ENCODE measurements at places on chromosomes 6 and 20.
A peak's percentile ranks its signal among the peaks of the same experiment; 100 is the strongest.

DNA sequence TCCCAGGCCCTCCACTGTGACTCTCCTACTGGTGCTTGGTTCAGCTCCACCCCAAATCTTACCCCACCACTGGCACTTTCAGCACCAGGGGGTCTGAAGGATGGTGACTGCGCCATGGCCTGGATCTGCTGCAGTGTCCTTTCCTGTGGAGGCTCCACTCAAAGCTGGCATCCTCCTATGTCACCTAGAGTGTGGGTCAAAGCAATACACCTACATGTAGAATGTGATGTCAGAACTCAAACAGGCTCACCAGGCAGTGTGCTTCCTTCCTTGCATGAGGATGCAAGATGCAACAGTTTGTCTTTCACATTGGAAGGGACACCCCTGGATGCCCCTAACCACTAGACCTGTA lies 32.8 kb upstream of the MICB start:
- DNase-seq = no peak

- no peak for DNase-seq
Observed at GRCh38 chr20:19451231-19451922, 238.9 kb downstream of the SLC24A3 start.

- DNase-seq = no peak
Observed at GRCh38 chr6:70060680-70061079, 194.3 kb downstream of the COL19A1 start.

DNA sequence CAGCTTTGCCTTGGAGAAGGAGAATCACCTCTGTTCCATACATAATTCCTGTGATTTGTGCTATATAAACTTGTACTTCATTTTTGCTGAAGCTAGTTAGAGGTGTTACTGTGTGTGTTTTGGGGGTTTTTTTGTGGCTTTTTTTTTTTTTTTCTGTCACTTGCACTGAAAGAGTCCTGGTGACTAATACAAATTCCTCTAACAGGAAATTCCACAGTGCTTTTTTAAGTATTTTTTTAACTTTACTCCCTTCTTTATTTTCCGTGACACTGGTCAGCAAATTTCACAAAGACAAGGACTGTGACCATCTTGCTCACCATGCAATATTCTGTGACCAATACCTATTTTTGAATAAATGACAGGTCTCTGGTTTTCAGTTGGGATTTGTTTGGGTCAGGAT lies 110.5 kb downstream of the ISM1 start:
- DNase-seq = no peak

DNA sequence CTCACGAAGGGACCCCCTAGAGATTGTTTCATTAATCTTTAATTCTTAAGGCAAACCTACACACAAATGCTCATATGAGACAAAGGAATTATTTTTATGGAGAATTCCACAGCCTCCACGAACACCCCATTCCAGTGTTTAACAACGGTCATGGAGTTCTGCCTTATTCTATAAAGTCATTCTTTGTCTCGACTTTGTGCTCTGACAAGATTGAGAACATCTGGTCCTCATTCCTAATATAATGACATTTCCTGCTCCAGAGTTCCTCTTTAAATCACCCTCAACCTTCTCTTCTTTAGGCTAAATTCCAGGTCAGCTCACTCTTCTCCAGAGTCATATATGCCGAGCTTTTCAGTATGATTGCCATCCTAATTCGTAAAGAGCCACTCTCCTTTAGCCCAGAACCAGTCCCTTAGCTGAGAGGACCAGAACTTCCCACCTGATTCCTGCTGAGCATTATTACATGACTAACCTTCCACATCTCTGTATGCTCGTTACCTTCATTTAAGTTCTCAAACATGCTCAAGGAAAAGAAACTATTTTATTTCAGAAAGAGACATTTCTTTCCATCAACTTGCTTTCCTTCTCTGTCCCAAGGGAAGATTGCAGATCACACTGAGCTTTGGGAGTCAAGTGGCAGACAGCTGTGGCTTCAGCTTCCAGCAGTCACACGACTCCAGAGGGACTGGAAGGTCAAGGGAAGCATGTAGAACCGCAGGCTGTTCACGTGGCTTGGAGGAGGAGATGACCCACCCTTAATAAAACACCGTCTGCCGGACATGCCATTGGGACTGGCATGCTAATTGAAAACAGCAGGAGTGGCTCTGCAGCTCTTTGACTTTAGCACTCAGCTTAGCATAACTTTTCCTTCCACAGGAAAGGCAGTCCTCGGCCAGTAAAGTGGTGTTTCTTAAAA lies 467.1 kb upstream of the HSF2 start:
- DNase-seq = peak; percentile 82

DNA sequence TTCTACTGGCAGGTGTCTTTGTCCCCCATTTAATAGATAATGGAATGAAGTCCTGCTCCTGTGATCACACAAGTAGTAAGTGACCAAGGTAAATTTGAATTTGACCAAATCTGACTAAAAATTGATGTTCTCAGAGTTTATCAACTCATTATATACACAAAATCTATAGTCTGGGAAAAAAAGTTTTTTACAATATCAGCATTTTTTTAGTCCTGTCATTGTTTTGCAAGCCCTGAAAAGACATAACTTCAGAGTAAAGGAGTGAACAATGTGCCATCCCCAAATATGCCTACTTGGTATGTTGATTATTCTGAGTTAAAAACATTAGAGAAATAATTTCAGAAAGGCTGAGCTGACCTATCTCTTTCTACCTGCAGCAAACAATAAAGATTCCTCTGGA lies 114.2 kb downstream of the C6orf58 start:
- no peak for DNase-seq

- no peak for DNase-seq
Observed at GRCh38 chr6:321158-321438, 28.8 kb downstream of the DUSP22 start.

DNA sequence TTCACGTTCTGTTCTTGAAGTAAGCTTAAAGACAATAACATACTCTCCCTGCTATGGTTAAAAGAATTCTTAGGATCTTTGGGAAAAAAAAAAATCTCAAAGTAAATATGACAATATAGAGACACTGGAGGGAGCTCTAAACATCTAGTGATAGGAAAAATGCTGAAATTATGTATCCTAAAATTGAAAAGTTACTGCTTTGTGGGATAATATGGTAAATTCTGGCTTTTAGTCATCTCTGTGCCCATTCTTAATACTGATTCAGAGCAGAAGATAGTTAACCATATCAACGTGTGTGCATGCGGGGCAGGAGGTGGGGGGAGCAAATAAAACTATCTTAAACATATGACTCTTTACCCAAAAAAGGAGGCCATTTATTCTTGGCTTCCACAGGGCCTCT lies 165.4 kb downstream of the GMPR start:
- no peak for DNase-seq

DNA sequence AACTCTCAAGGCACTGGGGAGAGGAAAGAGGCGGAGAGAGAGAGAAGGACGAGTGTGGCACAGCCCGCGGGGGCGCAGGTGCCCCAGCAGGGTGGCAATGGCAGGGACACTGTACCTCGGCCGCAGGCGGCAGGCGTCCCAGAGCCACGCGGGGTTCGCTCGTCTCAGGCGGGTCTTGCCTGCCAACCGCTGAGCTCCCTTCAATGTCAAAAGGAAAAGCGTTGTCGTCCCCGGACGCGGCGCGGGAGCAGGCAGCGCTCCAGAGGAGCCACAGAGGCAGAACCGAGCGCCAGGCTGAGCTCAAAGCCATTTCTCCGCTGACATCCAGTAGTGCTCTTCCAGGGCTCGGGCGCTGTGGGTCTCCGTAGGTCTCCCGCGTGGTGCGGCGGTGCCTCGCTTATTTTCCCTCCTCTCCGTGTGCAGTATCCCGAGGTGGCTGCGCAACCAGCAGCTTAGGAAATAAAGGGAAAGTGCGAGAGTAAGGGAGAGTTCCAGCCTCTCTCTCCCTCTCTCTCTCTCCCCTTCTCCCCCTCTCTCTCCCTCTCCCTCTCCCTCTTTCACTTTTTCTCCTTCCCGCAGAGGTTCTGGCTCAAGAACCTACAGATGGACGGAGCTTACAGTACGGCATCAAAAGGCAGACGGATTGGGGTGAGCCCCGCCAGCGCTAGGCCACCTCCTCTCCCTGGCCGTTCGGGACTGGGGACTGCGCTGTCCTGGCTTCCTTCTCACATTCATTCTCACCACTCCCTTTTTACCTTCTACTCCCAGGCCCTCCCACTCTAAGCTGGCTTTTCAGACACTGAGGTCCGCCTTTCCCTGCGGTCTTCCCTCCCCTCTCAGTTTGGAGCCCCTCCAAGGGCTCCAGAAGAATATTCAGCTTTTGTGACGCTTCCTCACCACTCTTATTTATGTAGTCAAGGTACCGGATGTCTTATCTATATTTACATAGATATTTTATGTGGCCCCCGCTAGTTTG lies at the start of gene LAMA4:
Gene LAMA4, minus strand, starts transcription at position 727 of the 976 bp plus-strand sequence. Its CDS starts 417 bp downstream, at position 310.
- peak; percentile 16 for DNase-seq

GRCh38 chr20:25219365-25219764 lies 23.9 kb downstream of the ENTPD6 start:
- DNase-seq = no peak

GRCh38 chr6:146997062-146997461 lies 207.2 kb upstream of the STXBP5 start:
- DNase-seq = no peak

GRCh38 chr20:3698591-3699001 lies 13.8 kb downstream of the SIGLEC1 start:
- peak; percentile 65 for DNase-seq

DNA sequence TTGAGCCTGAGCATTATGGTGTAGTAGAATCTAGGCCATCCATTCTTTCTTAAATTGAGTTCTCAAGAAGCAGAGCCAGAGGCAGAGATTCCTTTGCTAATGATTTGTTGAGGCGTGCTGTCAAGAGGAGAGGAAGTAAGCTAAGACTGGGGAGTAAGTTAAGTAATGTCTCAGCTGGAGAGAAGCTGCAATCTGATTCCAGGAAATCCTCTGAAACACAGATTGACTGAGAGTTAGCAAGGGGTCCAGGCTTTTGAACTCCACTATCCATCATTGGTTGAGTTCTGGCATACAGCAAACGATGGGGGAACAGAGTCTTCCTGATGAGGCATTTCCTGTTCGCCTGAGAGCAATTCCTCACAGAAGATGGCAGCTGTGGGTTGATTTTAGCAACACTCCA lies 207.4 kb upstream of the RAB32 start:
- DNase-seq = no peak

- DNase-seq = no peak
Observed at GRCh38 chr6:88499845-88500699, 333.9 kb upstream of the CNR1 start.

DNA sequence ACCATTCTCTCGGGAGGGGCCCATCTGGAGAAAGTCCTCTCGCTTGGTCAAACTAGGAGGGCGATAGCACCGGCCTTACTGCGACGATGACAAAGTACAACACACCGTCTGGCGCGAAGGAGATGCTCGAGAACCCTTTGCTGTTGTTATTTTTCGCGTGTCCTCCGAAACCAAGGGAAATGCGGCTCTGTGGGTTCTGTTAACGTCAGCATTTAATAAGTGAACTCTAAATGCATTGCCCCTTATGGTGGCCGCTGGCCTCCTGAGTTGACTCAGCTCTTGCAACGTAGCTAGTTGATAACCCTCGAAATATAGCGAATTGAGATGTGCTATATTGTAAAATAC lies 577 bp upstream of the SCAND1 start:
- DNase-seq = no peak
